ENCODE measurements at places on chromosomes 6 and 20. TPM values are rescaled to one million over a fixed set of nuclear protein-coding genes. Genes with fewer than 3 reads are reported as not detected.
A peak's percentile ranks its signal among the peaks of the same experiment; 100 is the strongest.

The CST2 gene
- total RNA-seq, result not detected

The SNAP25 gene
- total RNA-seq, result not detected

The TRIM40 gene
- not detected for total RNA-seq

DNA sequence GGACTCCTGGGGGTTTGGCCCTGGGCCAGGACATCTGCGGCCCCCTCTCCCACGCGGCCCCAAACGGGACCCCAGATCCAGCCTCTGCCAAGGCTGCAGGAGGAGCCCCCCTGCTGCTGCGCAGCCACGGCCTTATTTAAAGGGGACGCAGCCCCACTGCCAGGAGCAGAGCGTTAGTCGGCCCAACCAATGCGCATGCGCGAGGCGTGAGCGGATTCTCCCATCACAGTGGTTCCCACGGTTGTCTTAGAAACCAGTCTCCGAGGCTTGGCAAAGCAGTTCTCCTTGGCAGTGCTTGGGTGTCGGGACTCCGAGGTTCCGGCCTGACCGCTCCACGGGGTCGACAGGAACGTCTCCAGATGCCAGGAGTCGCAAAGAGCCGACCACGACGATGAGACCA is 288.3 kb upstream of the ZNF337 start:
- H3K4me1 ChIP-seq, result peaks cover 41% of the 10 kb centered on the region
- H3K4me3 ChIP-seq, result no peak overlapping the region
- peak overlapping the region; percentile 21 for H3K27ac ChIP-seq
- no peaks in the 10 kb centered on the region for H3K36me3 ChIP-seq
- H3K27me3 ChIP-seq, result peaks cover 3% of the 10 kb centered on the region

GRCh38 chr6:31163922-31164321 is 5.5 kb downstream of the TCF19 start:
- H3K4me3 ChIP-seq, result no peak overlapping the region
- peaks cover 7% of the 10 kb centered on the region for H3K4me1 ChIP-seq
- no peak for DNase-seq

- H3K4me3 ChIP-seq, result no peak overlapping the region
- peaks cover 9% of the 10 kb centered on the region for H3K4me1 ChIP-seq
- H3K27ac ChIP-seq, result no peak overlapping the region
- no peaks in the 10 kb centered on the region for H3K36me3 ChIP-seq
- peaks cover 5% of the 10 kb centered on the region for H3K27me3 ChIP-seq
These were observed 220.2 kb downstream of the UST start for GRCh38 chr6:148967011-148967520.

GRCh38 chr20:56627122-56628014 is 1.7 kb upstream of the TFAP2C start:
- DNase-seq, result no peak
- H3K27ac ChIP-seq, result no peak overlapping the region
- H3K27me3 ChIP-seq, result peaks cover 21% of the 10 kb centered on the region
- no peaks in the 10 kb centered on the region for H3K4me1 ChIP-seq
- H3K36me3 ChIP-seq, result no peaks in the 10 kb centered on the region

GRCh38 chr6:83884523-83884922 is 25.0 kb downstream of the CYB5R4 start:
- H3K36me3 ChIP-seq, result no peaks in the 10 kb centered on the region
- DNase-seq, result no peak
- peaks cover 20% of the 10 kb centered on the region for H3K4me1 ChIP-seq
- H3K27ac ChIP-seq, result no peak overlapping the region
- H3K4me3 ChIP-seq, result no peak overlapping the region

DNA sequence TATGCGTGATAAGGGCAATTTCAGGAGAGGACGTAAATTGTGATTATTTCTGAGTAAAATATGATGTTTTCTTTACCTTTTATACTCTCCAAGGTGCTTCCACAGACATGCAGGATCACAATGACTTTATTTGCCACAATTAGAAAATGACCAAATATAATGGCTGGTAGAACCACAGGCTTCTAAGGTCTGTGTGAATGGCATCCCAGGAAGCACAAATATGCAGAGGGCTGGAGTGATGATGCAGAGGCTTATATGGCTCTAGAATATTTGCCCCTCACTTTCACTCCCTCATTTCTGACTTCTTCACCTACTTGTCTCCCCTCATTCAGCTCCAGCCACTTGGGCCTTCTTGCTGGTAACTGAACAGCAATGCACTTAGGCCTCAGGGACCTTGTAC is 502.1 kb upstream of the MAP3K7 start:
- H3K27ac ChIP-seq, result no peak overlapping the region
- no peak overlapping the region for H3K4me3 ChIP-seq
- H3K27me3 ChIP-seq, result no peaks in the 10 kb centered on the region
- no peaks in the 10 kb centered on the region for H3K36me3 ChIP-seq
- H3K4me1 ChIP-seq, result no peaks in the 10 kb centered on the region

GRCh38 chr20:35091816-35092523 is 637 bp downstream of the TRPC4AP start:
- peaks cover 42% of the 10 kb centered on the region for H3K4me1 ChIP-seq
- peak overlapping the region; percentile 97 for H3K4me3 ChIP-seq
- H3K27me3 ChIP-seq, result no peaks in the 10 kb centered on the region
- peak overlapping the region; percentile 88 for H3K27ac ChIP-seq
- DNase-seq, result peak; percentile 61

GRCh38 chr6:43172104-43173007 is 1.3 kb downstream of the SRF start:
- peaks cover 6% of the 10 kb centered on the region for H3K36me3 ChIP-seq
- peak overlapping the region; percentile 93 for H3K4me3 ChIP-seq
- peak; percentile 84 for DNase-seq

DNA sequence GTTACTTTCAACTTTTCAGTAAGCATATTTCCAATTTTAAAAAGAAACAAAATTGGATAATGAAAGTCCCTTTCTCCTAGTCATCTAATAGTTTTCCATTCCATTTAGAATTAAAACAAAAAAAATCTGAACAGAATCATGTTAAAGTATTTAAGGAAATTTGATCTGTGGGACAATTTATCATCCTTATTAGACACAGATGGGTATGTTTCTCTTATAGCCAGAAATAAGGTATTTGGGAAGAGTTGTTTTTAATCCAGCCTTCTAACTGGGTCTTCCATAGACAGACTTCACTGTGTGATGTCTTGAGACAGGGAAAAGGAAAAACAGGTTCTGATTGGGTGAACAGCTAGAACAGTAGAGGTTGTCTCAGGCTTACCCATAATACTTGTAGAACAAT is 39.5 kb upstream of the STXBP5 start:
- H3K4me1 ChIP-seq, result no peaks in the 10 kb centered on the region
- no peak overlapping the region for H3K27ac ChIP-seq
